ENCODE measurements at places on chromosomes 3 and 15.

DNA sequence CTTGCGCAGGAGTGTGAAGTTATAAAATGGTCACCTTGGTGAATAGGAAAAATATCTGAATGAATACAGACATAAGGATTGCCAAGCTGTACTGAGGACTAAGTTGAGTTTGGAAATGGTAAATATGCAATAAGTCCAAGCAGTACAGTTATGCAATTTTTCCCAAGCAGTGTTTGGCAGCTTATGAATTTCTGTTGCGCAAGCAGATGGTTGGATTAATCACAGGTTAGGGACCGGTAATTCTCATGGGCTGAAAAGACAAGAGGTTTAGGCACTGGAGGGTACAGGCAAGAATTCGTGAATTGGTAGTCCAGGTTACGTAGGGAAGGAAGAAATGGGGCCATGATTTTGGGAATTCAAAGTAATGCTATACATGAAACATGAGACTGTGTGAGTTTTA lies 210.3 kb downstream of the RAP2B start:
- DNase-seq = peak; percentile 35

- DNase-seq = no peak
These were observed 4.1 kb upstream of the GCSAM start for GRCh38 chr3:112136959-112137693.

- no peak for DNase-seq
These were observed 5.2 kb upstream of the TRPM1 start for GRCh38 chr15:31106495-31107300.

DNA sequence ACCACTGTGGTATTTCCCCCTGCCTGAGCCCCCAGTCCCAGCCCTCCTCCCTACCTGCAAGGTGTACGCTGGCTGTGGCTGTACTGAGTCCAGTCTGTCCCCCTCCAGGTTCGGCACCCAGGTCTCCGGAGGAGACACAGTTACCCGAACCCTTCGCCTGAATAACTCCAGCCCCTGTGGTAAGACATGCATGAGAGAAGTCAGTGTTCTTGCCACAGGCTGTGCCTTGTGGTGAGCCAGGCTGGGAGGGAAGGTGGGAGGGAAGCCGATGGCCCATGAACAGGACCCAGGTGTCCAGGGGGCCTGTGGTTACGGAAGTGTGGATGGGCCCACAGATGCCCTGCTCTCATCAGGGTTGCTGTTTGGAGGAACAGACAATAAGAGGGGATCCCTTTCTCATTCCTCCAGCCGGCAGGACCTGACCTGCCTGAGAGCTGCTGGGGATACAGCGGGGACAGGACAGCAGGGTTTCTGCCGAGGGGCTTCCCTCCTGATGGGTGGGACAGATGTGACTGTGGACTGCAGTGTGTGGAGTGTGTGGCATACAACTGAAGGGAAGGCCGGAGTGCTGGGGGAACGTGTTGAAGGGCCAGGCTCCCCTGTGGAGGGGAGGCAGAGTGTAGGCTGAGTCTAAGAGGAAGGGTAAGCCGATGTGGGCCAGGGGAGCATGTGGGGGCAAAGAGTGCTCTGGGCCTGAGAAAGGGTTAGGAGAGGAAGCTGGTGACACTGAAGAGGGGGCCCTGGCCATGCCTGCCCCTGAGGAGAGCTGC lies 21.9 kb downstream of the ACAA1 start:
- no peak for DNase-seq

GRCh38 chr3:82520846-82521245 lies 759.4 kb upstream of the GBE1 start:
- no peak for DNase-seq

- DNase-seq = no peak
These were observed 204.3 kb upstream of the SLC2A2 start for GRCh38 chr3:171230865-171231264.

DNA sequence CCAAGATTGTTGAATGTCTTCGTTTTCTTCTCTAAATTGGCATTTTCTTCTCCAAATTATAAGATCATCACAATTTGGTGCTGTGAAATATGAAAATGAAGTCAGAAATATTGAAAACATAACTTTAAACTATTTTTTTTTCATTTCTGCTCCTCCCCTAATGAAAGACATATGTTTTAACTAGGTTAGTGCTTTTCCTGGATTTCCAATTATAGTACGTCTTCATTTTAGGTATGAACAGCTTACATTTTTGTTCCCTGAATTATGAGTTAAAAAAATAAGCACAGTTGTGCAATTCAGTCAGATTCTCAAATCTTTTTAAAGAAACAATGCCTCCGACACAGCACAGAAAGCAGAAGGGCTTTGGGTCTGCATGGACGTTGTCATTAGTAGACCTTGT lies 83.5 kb upstream of the CFAP20DC start:
- peak; percentile 64 for DNase-seq

- no peak for DNase-seq
These were observed 451.7 kb upstream of the ARHGEF26 start for GRCh38 chr3:153669527-153669926.

GRCh38 chr3:86605166-86605565 lies 385.8 kb downstream of the VGLL3 start:
- no peak for DNase-seq

- no peak for DNase-seq
These were observed 99.8 kb downstream of the GREM1 start for GRCh38 chr15:32817577-32817976.

DNA sequence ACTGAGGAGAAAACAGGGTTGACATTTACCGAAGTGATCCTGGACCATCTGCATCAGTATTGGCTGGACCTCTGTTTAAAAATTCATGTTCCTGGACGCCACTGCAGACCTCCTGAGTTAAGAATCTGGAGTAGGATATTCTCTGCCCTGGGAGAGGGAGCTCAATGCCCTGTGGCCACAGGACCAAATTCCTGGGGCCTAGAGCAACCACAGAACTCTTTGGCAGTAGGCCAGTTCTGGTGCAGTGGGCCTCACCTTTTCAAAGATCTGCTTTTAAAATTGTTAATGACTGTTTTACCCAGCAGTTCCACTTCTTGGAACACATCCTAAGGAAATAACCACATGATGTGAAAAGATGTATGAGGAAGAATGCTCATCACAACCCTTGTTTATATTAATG lies 133.3 kb upstream of the ADPGK start:
- DNase-seq = no peak

- DNase-seq = peak; percentile 40
These were observed at the start of gene TMEM158 for GRCh38 chr3:45226206-45226915. TSS of gene TMEM158 (minus strand) at chr3:45226287. CDS start at chr3:45226027, 260 bp downstream.

DNA sequence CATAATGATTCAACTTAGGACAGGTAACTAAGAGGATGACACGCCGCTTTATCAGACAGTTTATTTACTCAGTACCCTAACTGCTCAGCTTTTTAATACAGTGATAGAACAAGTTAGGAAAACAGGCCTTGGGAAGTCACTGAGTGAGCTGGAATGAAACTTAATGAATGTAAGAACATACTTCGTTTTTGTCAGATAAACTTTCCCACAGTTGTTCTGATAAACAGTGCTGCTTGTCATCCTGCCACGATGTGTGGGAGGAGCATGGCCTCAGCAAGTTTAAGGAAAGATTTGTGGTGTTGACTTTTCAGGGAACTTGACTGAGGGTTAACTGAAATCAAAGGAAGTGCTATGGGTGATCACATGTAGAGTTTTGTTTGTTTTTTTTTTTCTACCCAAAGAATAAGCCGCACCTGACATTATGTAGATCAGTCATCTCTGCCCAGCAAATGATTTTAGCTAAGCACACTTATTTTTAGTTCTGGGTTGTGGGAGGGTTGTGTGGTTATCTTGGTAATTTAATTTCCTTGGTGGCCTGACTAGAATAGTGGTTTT lies 5.6 kb upstream of the P2RY14 start:
- no peak for DNase-seq

DNA sequence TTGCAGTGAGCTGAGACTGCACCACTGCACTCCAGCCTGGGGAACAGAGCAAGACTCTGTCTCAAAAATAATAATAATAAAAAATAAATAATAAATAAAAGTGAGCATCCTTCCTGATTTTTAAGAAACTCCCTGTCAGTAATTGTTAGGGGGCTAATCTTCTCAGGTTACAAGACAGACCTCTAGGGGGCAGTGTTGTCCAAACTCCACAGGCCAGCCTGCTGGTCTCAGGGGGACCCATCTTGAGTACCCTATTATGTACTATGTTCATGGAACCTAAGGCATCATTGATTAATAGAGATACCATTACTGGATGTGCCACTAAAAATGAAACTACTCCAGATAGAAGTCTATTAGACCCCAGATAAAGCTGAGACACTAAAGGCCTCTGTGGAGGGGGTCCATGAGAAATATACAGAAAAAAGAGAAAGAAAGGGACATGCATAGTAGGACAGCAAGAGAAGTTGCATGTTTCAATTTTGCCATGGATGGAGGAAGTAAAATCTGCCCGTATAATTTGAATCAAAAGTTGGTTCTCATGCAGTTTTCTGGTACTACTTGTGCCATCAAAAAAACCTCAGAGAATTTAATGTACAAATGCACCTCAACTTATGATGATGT lies 85.5 kb upstream of the CDV3 start:
- DNase-seq = no peak

DNA sequence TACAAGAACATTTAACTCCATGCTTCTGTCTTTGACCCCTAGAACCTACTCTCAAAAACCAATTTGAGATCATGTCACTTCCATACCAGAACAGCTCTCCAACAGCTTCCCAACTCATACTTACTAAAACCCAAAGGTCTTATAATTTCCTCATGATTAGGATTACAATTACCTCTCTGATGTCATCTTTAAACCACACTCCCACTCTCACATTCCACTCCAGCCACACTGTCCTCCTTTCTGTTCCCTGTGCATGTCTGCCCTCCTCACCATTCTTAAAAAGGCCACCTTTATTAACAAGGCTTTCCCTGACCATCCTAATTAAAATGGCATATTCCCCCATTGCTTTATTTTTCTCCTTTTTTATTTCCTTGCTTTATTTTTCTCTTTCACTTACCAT lies 18.9 kb downstream of the PHC3 start:
- no peak for DNase-seq

DNA sequence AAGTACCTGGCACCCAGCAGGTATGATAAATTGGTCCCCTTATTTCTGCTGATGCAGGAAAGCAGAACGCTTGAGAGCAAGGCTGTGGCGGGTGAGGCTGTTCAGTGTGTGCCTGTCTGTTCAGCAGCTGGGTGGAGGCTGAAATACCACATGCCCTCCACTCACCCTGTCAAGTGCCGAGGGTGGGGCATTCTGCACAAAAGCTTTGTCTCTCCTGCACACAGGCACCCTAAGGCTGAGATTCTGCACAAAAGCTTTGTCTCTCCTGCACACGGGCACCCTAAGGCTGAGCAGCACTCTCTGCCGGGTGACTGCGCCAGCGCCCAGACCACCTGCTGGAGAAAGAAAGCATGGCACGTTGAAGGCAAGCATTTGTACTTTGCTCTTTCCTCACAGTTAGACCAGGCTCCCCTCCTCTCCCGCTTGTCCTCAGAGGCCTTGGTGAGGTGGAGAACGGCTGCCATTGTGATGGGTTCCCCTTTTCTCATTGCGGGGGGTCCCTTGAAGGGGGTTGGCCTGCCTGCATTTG lies 97.5 kb downstream of the BDH1 start:
- no peak for DNase-seq

- no peak for DNase-seq
These were observed 40.0 kb downstream of the ATP2C1 start for GRCh38 chr3:130933801-130934345.

GRCh38 chr15:65521350-65521749 lies 3.9 kb upstream of the DPP8 start:
- DNase-seq = no peak

Measured in fibroblast of skin of left biceps (primary cell).